ENCODE measurements at places on chromosomes 4 and X.

DNA sequence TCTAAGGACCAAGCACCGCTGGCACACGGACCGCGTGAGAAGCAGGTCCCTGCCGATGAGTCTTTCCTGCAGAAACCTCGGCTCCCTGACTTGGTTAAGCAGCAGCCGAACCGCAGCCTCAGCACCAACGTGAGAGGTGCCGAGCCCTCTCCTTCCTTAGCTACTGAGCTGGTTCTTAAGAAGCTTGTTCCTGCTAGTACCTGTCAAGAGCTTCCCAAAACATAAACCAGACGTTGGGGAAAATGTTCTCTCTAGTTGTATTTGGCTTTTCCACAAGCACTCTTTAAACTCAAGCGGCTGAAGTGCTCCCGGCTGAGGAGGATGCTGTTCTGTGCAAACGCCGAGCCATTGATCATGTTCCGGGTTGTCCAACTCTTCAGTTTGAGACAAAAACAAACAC is 29.3 kb upstream of the TLR3 start:
- no peak for DNase-seq

DNA sequence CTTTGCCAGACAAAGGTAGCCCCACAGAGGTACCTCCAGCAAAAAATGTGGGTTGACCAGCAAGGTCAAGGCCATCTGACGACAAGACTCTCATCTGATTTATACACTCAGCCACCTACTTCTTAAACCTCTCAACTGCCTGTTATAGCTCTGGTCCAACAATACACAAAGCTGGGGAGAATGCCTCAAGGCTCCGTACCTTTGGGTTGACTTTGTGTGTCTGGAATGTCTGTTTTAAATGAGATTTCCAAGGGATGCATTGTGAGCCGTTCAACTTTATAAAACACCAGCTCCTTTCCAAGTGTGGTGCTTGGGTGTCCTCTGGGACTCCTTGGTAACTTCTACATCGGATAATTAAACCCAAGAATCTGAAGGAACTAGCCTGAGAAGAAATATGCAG is 167.0 kb upstream of the RPL34 start:
- no peak for DNase-seq

DNA sequence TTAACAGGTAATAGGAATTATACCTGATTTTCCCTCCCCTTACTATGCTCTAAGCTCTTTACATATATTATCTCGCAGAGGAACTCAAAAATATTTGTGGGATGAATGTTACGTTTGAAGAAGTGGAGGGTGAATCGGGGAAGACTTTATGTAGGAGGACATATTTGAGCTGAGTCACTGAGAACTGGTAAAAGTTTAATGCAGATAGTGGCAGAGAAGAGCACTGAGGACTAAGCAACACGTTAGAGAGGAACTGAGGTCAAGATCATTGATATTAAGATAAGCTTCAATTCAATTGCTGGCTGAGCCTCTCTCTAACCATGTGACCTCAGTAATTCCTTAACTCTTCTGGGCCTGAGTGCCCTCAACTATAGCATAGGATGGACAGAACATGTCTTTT is 26.4 kb upstream of the ELOVL6 start:
- DNase-seq = no peak

DNA sequence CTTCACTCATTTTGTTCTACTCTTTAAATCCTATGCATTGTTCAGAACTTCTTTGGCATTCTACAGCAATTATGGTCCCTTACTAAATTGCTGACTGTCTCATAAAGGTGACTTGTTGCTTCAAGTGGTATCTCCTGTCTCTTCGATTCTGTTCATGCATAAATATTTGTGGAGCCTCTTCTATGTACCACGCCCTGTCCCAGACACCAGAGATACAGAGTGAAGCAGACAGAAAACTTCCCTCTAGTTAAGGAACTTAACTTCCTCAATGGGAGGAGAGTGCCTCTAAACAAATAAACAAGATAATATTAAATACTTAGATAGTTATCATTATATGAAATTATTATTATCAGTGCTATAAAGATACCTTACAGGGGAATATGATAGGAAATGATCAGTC is 235.7 kb downstream of the FRAS1 start:
- DNase-seq = no peak

- no peak for DNase-seq
Observed at GRCh38 chr4:26896636-26897035, 36.0 kb downstream of the STIM2 start.

GRCh38 chr4:24772061-24772705 is 23.2 kb upstream of the SOD3 start:
- no peak for DNase-seq

- no peak for DNase-seq
Observed at GRCh38 chr4:47747211-47747610, 90.7 kb downstream of the CORIN start.

GRCh38 chr4:142697320-142697719 is 148.8 kb downstream of the INPP4B start:
- DNase-seq = no peak

- no peak for DNase-seq
Observed at GRCh38 chrX:84363051-84363450, 139.2 kb downstream of the HDX start.

DNA sequence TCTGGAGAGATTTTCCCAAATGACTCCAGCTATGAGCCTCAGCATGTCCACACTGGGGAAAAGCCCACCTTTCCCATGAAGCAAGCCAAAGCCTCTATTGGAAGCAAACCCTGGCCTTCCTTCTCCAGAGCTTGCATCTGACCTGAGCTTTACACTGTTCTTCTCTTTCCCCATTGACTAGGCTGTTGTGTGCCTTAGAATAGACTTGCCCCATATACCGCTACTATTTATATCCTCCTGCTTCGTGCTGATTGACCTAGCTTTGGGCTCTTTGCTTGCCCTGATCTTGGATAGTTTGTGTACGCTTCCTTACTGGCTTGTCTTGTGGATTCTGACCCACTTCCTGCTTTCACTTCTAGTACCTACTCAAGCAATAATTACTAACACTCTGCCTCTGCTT is 30.9 kb downstream of the FAM9B start:
- no peak for DNase-seq

GRCh38 chrX:46328133-46328532 is 217.1 kb downstream of the ZNF674 start:
- DNase-seq = no peak

DNA sequence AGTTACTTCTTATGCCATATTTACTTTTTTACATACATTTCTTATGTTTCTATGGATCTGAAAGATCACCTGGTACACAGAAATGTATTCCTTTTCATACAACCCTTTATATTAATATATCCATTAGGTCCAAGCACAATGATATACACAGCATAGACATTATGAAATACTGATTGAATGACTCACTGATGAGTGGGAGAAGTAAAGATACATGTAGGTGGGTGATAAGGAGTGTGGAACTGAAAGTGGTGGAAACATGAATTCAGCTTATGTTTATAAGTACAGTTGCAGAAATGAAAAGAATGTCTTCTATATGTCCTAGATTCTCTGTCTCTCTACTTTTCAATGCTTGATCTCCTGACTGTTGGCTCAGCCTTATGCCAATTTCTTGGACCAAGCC is 87.9 kb downstream of the YIPF7 start:
- no peak for DNase-seq

DNA sequence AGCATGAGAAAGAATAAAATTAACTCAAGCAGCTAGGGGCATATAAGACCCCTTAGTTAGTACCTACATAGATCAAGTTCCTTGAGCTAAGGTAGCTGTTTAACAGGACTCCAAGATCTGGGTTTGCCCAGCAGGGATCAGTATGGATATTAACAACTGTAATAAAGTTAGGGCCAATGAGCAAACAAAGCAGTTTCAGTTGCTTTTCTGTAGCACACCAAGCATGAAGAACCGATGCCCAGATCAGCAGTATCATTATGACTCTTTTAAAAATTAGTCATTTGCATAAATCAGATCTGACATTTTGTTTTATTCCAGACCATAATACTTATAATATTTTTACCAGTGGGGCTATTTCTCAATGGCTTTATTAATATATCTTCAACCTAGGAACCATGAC is 80.9 kb downstream of the C4orf33 start:
- DNase-seq = no peak

GRCh38 chrX:136204571-136204970 is 46.6 kb downstream of the MAP7D3 start:
- peak; percentile 3 for DNase-seq

- no peak for DNase-seq
Observed at GRCh38 chrX:38896724-38897298, 95.6 kb downstream of the MID1IP1 start.

- no peak for DNase-seq
Observed at GRCh38 chr4:7151668-7152227, 40.6 kb upstream of the SORCS2 start.

- no peak for DNase-seq
Observed at GRCh38 chr4:42398171-42398870, 1.0 kb downstream of the SHISA3 start.

- DNase-seq = no peak
Observed at GRCh38 chr4:14338585-14339265, 663.6 kb upstream of the CPEB2 start.

DNA sequence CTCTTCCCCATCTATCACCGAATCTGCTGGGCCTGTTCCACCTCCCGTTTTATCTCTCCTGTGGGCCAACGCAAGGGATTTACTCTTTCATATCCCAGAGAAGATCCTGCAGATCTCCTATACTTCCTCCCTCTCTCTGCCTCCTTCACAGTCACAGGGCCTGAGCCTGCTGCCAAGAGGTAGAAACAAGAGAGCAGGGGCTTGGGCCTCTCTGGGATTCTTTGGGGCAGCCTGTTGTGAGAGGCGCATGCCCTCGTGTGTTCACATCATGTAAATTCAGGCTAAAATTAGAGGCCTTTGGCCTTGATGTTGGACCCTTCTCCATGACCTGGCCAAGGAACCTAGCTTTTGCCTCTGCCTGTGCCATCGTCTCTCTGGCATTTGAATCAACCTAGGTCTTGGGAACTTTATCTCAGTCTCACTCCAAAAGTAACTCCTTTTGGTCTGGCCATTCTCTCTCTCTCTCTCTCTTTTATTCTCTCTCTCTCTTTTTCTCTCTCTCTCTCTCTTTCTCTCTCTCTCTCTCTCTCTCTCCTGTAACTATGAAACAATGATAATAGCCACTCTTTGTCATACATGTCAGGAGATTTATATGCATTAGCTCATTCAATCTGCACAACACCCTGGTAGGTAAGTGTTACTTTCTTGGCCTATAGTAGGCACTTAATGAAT is 20.0 kb upstream of the EFNB1 start:
- DNase-seq = no peak

- DNase-seq = no peak
Observed at GRCh38 chrX:68121371-68121770, 311.9 kb downstream of the OPHN1 start.

DNA sequence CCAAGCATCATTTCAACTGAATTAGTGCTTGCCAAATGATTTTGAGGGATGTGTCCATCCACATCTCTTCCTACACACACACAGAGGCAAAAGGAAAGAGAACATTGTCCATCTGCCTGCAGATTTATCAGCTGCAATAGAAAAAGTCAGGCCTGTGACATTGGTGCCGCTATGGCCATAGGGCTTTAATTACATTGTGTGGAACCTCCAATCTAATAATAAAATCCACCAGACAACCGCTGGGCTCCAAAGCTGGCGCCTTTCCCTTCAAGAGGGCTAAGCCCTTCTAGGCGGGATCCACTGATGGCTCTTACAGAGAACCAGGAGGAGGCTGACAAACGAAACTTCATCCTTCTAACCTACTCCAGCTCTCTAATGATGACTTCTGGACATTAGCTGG is 60.6 kb downstream of the PHOX2B start:
- no peak for DNase-seq

DNA sequence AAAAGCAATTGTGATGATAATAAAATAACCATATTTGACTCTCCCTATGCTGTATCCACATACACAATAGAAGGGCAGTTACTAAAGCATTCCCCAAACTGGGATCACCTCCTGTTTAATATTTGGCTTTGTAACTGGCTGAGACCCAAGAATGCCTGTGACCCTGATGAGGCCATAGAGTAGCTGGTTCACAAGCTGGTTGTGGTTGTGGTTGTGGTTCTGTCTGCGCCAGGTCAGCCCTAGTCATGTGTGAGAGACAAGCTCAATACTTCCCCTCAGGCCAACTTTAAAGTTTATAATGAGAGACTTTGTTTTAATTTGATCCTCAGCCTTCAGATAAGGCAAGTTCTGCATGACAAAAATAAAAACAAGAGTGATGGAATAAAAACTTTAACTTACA is 209.9 kb downstream of the PARM1 start:
- no peak for DNase-seq

GRCh38 chrX:10482708-10483107 is 137.7 kb downstream of the MID1 start:
- no peak for DNase-seq

DNA sequence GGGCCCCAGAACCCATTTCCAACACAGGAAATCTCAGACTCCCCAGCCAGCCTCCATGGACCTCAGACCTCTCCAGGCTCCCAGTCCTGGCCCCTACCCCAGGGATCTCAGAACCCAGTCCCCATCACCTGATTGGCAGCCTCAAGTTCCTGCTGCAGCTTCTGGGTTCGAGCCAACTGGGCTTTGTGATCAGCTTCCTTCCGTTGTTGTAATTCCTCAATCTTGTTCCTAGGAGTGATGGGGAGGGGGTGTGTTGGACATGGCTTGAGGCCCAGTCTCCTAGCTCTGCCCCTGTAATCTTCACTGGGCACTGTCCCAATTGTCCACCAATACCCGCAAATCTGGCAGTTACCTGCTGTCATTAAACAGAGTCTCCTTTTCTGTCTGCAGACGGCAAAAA is 12.6 kb downstream of the GRIPAP1 start:
- DNase-seq = no peak

GRCh38 chr4:183636503-183636902 is 22.5 kb downstream of the RWDD4 start:
- no peak for DNase-seq

DNA sequence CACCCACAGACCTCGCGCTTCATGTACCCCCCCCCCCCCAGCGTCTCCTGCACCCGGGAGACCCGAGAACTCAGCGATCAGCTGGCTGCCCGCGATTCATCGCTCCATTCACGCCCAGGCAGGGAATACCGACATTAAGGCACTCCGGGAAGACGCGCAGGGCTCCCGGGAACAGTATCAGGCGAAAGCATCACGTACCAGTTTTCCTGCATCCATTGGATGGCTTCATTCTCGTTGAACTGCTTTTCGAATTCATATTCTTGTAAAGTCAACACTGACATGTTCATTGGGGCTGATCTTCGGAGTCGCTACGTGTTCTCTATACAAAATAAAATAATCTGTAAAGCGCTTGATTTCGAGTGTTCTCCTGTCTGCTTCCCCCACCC is 373 bp downstream of the ELOVL6 start:
- DNase-seq = no peak
